Renal cortex interstitium (tissue), 15 donors: ENCODE measurements at places on chromosomes 1 and 21. TPM values are rescaled to one million over a fixed set of nuclear protein-coding genes. Genes with fewer than 3 reads are reported as not detected.
A peak's percentile ranks its signal among the peaks of the same experiment; 100 is the strongest.

DNA sequence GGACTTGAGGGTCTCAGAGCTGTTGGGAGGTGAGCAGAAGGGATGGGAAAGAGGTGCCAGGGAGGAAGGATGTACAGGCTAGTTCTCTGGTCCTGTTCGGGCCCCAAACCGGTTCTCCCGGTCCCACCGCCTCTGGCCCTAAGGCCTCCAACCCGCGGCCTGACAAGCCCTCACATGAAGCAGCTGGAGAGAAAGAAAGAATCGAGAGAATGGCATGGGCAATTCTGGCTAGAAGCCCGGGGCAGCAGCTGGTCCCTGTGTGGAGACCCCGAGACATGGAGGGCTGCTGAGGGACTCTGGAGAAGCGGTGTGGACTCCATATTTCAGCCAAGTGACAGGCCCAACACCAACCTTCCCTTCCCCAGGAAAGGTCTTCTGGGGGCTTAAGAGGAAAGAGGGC lies 730 bp downstream of the CDC42SE1 start:
- peak; percentile 57 for DNase-seq

The TSACC gene
- polyA plus RNA-seq: 2.3 TPM

- no peak for DNase-seq
These were observed 8.0 kb upstream of the IRF6 start for GRCh38 chr1:209813902-209814301.

DNA sequence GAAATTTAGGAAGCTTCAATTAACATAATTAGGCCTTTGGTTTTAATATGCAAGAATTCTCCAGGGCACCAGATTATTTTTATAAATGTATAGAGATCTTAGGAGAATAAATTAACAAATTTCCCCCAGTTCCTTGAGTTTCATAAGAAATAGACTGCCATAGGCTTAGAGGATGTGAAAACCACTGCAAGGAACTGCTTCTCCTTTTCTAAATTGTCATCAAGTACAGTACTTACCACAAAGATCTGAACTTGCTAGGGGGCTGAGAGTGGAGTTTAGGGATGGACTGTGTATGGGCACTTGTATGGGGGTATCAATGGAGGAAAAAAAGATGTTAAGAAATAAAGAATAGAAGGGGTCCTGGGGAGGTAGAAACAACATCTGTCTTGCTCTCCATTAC lies 31.1 kb downstream of the LHX8 start:
- no peak for DNase-seq

DNA sequence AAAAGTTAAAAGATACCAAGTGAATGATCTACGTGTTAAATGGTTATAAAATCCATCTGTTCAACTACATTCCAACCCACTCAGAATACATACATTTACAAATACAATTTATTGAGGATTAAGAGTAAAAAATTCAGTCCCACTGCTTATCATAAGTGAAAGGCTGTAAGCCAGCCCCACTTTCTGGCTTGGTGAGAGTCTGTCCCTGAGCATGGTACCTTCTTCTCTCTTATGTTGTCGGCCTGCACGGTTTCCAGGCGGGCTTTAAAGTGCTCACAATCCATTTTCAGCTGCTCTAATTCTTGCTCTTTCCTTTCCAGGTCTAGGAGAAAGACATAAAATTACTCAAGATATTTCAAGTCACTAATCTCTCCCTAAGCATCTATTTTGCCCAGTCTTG lies 15.2 kb downstream of the HSF2BP start:
- DNase-seq: no peak

The LRRC8B gene
- 8.7 TPM for polyA plus RNA-seq

DNA sequence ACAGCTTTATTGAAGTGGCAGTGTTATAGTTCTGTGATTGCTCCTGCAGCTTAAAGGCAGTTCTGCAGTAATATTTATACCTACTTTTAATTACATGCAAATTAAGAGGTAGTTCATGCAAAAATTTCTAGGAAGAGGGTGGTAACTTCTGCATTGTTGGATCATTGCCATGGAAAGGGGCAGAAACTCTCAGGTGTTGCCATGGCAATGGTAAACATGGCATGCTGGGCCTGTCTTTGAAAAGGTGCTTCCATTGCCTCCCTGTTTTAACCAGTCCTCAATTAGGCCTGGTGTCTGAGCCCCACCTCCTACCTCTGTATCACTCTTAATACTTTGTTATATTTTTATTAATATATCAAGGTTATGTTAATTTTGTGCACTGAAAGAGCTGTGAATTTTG lies 104.7 kb downstream of the DISC1 start:
- DNase-seq: no peak

GRCh38 chr1:219927956-219928790 lies at the start of gene SLC30A10:
SLC30A10 (minus strand) TSS chr1:219928557; CDS start chr1:219928440, 117 bp downstream.
- no peak for DNase-seq

GRCh38 chr1:155184835-155185782 lies 11.5 kb downstream of the TRIM46 start:
- DNase-seq: no peak
